ENCODE measurements at places on chromosomes 12 and 14.

GRCh38 chr12:16573398-16574077 is 32.4 kb downstream of the LMO3 start:
- no peak for DNase-seq

DNA sequence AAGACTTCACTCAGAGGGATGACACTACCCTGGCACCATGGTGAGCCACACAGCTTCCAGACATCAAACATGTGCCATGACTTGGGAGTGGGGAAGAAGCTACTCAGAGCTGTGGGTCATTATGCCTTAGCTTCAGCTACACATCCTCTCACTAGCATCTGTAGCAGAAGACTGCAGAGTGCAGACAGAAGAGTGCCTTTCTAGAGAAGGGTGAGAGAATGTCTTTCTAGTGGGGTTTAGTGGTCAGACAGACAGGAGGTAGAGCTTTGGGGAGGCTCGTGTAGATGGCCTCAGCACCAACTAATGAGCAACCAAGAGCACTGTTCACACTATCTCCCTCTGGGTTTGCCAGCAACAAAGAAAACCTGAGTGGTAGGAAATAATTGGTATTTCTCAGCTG is 4.9 kb upstream of the B4GALNT3 start:
- no peak for DNase-seq

GRCh38 chr14:66088656-66089055 is 397.5 kb upstream of the CCDC196 start:
- no peak for DNase-seq

GRCh38 chr12:95605087-95605486 is 53.8 kb upstream of the USP44 start:
- DNase-seq: no peak

GRCh38 chr14:32808644-32809043 is 130.0 kb upstream of the NPAS3 start:
- DNase-seq: no peak

GRCh38 chr14:61379639-61380184 is 58.3 kb downstream of the PRKCH start:
- no peak for DNase-seq

DNA sequence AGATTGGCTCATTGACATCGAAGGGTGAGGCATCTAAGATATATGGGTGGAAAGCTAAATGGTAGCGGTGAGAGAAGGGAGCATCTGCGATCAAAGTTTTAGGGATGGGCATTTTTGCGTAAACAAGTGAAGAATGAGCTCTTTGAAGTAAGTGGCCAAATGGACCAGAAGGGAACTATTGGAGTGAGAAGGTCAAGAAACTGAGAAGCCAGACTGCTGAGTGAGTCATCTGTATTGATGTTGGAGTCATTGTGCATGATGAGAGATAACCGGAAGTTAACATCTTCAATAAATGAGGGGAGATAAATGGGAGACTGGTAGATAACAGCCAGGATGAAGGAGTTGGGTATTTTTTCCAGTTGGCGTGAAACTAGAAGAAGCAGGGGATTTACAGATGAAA is 271.9 kb upstream of the PDE3A start:
- no peak for DNase-seq

DNA sequence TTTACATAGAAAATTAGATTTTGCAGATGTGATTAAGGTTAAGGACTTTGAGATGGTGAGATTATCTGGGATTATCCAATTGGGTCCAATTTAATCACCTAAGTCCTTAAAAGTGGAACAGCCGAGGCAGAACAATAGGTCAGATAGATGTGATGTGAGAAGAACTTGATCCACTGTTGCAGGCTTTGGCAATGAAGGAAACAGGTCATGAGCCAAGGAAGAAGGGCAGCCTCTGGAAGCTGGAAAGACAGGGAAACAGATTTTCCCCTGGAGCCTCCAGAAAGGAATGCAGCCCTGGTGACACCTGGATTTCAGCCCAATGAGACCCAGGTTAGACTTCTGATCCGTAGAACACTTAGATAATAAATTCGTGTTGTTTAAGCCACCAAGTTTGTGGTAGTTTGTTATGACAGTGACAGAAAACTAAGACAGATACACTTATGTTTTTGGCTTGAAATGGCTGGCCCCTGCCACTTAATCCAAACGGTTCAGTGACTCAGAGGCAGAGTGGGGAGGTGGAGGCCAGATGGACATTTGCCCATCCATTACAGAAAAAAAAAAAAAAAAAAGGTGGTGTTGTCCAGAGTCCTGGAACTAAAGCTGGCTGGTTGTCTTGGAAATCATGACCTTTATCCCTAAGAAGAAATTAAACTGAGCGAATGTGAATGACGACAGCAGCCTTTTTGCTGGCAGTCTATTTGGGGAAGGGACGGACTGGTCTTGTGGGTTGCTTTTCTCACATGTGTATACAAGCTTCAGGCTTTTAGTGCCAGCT is 181.9 kb upstream of the NRXN3 start:
- no peak for DNase-seq

DNA sequence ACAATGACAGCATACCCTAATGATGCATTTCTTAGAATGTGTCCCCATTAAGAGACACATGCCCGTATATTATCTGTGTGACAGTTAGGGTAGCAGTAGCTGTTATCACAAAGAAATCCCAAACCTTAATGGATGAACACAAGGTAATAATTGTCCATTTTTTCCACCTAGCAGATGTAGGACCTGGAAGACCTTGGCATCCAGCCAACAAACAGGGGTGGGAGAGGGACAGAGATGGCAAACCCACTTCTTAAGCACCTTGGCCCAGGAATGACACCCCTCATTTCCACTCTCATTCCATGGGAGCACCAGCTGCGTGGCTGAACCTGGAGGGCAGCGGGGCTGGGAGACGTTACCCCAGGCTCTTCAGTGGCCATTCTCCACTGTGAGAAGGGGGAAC is 679.0 kb downstream of the AACS start:
- no peak for DNase-seq

DNA sequence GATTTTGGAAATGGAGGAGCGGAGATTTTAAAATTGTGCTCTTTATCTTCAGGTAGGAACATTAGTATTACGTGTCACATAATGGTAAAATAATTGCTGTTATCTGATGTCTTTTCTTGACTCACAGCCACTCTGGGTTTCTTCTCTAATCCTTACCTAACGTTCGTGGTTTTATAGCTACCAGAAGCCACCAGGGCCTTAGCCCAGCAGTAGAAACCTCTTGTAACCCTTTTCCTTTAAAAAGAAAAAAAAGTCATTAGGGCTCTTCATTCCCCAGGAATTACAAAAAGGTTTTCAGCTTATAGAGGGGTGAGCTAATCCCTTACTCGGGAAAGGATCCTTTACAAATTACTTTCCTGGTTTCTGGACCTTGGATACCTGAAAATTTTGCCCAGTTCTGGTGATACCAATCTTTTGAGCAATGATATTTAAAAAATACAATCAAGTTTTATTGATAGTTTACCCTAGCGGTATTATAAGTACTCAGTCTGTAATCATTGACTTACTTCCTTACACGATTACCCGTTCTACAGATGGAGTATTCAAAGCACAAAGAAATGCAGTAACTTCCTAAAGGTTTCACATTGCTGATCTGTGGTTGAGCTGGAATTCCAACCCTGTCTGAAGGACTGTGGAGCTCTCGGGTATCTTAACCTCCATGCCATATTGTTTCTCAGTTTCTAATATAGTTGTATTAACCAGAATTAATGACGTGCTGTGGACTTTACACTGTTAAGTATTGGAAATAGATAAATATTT is 1.6 kb downstream of the GABARAPL1 start:
- DNase-seq: no peak

DNA sequence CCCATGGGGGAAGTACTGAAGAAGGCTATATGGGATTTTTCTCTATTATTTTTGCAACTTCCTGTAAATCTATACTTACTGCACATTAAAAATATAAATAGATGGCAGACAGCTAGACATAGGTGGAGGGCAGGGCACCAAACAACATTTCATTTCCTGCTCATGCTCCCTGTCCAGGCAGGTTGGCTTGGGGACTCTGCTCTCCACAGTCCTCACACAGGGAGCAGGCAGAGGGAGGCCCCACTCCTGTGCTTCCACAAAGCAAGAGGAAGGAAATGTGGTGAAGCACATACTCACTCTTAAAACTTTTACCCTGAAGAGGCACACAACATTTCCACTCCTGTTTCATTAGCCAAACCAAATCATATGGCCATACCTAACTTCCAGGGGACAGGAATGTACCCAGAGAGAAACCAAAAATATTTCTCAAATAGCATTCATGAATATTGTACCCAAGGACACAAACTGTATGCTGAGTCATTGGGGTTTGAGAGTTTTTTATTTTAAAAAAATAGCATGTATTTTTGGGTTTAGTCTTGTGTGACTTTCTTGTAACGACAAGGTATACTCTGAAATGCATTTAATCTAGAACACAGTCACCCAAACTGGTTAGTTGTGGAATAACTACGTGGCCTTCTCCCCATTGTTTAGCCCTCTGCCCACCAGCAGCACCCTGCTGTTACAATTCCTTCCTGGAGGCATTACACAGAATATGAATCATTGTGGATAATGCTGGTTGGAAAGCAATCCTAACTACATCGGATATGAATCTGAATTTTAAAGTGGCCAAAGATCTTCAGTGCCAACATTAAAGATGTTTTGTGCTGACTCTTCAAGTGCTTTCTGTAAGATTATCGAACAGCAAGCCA is 40.9 kb downstream of the RTN1 start:
- DNase-seq: no peak

DNA sequence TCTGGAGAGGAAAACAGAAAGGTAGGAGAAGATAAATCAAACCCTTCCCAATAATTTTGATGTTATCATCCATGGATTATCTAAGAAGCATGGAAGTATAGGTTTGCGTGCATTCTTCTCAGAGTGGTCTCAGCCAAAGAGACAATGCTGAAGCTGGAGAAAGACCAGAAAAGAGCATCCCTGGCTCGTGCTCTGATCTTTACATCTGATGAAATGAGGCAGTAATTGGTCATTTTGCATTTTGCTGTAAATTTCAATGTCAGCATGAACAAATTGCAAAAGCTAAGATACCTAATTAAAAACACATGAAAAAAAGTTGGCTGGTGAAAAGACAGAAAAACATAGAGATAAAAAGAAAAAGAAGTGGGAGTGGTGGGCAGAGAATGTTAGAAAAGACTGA is 252.4 kb downstream of the ITPR2 start:
- DNase-seq: no peak

DNA sequence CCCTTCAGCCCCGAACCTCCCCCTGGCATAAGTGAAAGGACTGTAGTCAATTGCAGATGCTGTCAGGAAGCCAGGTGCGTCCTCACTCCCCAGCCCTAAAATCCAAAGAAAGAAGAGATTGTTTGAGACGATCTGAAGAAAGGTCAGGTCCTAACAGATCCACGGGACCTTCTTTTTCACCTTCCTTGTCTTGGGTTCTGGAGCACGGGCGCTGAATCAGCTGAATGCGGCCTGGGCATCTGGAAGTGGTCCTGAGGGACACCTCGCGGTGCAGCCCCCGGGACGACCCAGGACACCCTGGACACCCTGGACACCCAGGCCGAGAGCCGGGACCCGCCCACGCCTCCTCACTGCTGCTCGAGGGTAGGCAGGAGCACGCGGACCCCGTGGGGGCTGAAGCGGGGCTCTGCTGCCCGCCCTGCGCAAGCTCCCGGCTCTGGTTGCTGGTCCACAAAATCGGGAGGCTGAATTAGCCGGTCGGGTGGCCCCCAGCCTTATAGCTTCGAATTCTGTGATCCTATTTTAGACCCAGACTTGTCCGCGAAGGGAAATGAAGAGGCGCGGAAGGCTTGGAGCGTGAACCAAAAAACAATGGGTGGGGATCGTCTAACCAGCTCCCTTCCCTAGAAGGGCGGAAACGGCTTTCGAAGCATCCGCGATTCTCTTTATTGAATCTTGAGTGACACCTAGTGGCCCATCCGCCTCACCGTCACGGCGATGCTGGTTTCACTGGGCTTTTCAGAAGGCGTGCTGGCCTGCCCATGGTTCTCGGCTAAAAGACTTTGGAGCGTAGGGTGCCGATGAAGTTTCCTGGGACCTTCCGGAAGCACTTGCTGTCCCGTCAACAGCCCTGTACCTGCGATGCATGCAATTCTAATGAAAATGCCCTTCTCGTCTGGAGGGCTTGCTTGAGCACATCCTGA is 46.4 kb upstream of the PLXNC1 start:
- peak; percentile 81 for DNase-seq

DNA sequence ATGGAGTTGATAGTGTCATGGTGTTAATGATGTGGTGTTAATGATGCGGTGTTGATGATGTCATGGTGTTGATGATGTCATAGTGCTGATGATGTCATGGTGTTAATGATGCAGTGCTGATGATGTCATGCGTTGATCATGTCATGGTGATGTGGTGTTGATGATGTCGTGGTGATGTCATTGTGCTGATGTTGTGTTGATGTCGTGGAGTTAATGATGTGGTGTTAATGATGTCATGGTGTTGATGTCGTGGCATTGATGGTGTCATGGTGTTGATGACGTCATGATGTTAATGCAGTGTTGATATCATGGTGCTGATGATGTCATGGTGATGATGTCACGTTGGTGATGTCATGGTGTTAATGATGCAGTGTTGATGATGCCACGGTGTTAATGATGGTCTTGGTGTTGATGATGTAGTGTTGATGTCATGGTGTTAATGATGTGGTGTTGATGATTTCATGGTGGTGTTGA is 49.1 kb upstream of the RIMBP2 start:
- DNase-seq: no peak

- DNase-seq: no peak
Measured at GRCh38 chr14:100708425-100709288, 18.0 kb upstream of the DLK1 start.

GRCh38 chr12:49228653-49229052 is 36.2 kb upstream of the TUBA1C start:
- DNase-seq: no peak

DNA sequence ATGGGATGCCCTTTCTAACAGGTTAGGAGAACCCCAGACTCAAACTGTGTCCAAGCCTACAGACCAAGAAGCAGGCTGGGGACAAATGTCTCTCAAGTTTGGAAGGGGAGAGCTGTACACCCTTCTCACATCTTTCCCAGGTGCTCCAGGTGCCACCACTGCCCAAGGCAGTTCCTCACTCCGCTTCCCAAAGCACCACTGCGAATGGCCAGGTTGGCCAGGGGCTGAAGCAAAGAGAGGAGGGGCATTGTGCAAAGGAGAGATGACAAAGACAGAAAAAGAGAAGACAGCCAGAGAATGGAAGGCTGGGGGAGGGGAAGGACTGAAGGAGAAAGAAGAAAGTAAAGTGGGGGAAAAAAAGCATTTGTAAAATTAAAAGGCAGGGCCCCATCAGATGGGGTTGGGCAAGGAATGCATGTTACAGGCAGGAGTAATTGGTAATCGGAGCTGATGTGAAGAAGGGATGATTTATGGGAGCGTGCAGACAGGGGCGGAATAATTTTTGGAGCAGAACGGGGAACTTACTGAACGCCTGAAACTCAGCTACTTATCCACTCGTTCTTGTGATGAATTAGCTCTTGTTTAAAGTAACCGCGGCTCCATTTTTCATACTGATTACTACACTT is 165.8 kb downstream of the ESRRB start:
- DNase-seq: no peak

GRCh38 chr12:64840949-64841717 is 16.7 kb downstream of the TBC1D30 start:
- DNase-seq: no peak

Data from stimulated activated CD8-positive, alpha-beta memory T cell treated with anti-CD3 and anti-CD28 coated beads, Interleukin-12 subunit alpha, Interleukin-12 subunit beta, amount 100 ng/mL, for 1 hour (primary cell).